ENCODE measurements at places on chromosomes 12 and 14.

DNA sequence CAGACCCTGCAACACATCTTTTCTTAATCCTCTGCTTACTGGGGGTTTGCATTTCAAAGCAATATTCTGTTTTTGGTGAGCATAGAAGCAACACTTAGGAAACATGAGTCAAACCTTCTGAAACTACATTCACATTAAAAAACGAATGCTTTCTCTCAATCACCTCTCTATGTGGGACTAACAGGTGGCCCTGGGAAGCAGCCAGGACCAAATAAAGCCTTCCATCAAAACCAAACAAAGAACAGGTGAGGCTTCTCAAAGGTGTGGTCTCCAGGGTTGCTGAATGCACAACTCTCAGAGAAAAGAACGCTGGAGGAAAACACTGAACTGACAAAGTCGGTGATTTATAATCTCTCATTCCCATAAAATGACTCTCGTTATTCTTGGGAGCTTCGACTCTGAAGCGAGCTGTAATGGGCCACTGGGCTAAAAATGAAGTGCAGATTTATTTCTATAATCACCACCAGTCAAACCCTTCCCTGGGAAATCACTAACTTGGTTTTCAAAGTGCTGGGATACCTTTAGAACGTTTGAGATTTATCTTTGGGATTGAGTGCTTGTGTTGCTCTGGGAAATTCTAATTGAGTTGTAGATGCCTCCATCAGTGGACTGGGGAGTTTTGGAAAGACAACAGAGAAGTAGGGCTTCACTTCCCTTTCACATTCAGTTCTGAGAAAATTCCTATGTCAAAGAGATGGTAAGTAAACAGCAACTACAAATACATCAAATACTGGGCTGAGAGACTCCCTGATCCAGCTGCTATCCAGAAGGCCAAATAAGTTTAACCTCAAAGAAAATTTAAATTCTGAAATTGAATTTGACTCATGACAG lies 262.0 kb upstream of the TMPO start:
- peak; percentile 63 for DNase-seq

DNA sequence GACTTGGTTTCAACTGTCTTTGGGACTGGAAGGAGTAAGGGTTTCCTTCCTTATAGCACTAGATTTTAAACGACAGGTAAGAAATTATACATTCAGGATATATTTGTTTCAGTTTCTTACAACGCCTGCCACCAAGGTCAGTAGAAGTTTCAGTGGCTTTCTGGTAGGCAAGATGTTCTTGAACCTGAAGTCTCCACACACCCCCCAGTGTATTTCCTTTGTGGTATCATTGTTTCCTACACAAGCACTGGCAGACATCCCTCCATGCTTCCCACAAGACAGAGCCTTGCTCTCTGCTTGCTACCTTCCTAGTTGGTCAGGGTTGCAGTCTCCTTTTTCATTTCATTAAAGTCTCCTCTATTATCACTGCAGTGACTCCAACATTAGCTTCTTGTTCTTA lies 283.1 kb downstream of the FLRT2 start:
- DNase-seq, result no peak

- no peak for DNase-seq
Measured at GRCh38 chr14:97179573-97179972, 382.4 kb downstream of the VRK1 start.

DNA sequence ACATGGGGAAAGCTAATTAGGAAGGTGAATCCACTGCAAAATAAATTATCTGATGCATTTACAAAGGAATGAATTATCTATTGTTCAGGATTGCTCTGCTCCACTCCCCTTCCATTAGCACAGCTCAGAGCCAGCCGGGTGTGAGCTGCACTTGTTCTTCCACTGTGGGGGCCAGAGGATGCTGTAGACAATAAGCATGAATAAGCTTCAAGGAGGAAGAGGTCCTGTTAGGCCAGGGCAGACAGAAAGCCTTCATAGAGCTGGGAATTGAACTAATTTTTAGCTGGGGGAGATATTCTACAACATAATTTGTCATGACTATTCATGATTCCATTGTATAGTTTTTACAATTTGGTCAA lies 137.6 kb upstream of the MAX start:
- DNase-seq, result no peak

DNA sequence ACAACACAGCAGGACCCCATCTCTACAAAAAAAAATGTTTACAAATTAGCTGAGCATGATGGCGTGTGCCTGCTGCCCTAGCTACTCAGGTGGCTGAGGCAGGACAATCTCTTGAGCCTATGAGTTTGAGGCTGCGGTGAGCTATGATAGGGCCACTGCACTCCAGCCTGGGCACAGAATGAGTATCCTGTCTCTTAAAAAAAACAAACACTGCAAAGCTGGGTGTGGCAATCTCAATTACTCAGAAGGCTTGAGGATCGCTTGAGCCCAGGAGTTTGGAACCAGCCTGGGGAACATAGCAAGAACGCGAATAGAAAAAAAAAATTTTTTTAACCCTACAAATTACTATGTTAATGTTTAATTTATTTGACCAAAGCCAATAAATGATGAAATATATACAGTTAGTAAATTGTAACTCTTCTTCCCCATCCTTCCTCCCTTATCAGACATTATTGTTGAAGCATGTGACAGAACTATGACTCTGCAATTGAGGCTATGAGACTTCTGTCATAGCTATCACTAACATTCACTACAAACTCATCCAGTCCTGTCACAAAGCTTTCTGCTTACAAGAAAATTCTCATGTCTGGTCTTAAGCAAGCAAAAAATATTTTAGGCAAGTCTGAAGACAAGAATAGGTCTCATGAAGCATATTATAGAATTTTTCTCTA lies 9.8 kb downstream of the BTBD7 start:
- no peak for DNase-seq

DNA sequence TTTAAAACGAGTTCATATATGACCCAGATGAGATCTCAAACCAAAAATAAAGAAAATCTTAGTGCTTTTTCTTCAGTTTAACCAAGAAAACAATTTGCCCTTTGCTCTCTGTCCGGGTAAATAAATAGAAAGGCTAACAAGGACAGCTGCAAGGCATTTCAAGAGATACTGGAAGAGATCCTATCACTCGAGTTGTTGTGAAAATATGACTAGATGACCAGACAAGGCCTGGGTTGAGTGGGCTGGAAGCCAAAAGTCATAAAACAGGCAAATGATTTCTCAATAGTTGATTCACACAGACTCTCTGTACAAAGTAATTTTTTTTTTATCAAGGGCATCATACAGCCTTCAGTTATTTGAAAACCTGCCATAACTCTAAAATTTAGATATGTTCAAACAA lies 55.9 kb upstream of the AVPR1A start:
- DNase-seq, result no peak

GRCh38 chr12:116693286-116694227 lies 44.3 kb downstream of the SPRING1 start:
- peak; percentile 74 for DNase-seq

GRCh38 chr12:90871726-90872096 lies 83.3 kb downstream of the CCER1 start:
- no peak for DNase-seq

DNA sequence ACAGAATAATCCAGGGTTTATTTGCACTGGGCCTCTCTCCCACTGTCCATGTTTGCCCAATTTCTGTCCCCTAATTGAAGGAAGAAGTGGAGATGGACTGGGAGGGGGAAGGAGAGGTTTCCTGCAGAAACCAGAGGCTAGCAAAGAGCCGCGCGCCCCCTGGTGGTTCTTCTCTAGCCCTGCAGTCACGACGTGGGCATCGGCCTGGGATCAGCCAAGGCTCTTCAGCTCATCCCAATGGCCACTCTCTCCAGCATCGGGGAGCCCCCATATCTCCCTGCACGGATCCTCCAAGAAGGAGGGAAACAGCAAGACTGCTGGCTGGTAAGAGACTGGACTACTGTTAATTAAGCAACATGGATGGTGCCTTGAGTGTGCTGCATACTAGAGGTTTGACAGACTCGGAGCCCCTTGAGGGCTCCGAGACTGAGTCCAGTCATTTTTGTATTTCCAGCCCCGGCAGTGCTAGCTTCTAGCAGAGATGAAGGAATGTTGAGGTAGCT lies 18.7 kb downstream of the ZBTB39 start:
- DNase-seq, result peak; percentile 78

DNA sequence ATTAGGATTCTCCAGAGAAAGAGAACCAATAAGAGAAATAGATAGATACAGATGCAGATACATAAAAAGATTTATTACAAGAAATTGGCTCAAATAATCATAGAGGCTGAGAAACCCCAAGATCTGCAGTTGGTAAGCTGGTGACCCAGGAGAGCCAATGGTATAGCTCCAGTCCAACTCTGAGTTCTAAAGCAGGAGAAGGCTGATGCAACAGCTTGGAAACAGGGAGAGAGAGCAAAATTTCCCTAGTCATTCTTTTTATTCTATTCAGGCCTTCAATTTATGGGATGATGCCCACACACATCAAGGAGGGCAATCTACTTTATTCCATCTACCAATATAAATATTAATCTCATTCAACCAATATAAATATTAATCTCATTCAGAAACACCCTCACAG lies 218.2 kb downstream of the PRKD1 start:
- DNase-seq, result no peak
